ENCODE measurements at places on chromosomes 6 and 20.

- no peak for DNase-seq
Measured at GRCh38 chr20:2178318-2179232, 76.9 kb downstream of the STK35 start.

DNA sequence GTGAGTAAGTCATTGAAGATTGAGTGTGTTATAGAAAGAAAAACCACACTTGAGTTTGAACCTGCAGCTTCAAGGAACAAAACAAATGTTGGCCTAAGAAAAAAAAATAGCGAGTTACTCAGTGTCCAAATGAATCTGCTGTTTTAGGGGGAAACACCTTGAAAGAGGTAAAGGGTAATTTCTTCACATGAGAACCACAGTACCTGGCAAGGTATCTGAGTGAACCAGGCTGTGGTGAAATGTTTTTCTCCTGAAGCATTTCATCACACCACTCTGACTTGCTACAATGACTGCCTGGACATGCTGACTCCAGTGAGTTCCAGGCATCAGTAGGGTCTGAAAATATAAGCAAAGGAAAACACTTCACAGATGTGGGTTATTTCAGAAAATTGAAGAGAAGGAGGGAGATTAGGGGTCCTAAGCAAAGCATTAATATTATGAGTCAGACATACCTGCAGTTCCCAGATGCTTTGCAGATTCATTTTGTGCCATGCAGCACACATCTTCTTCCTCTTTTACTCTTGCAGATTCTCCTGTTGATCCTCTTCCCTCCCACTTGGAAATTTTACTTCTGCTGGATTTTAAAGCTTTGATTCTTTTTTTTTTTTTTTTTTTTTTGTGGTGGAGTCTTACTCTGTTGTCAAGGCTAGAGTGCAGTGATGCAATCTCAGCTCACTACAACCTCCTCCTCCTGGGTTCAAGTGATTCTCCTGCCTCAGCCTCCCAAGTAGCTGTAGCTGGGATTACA lies 206.2 kb upstream of the SGK1 start:
- no peak for DNase-seq

GRCh38 chr6:79525272-79526100 lies 11.7 kb downstream of the LCA5 start:
- DNase-seq, result no peak

DNA sequence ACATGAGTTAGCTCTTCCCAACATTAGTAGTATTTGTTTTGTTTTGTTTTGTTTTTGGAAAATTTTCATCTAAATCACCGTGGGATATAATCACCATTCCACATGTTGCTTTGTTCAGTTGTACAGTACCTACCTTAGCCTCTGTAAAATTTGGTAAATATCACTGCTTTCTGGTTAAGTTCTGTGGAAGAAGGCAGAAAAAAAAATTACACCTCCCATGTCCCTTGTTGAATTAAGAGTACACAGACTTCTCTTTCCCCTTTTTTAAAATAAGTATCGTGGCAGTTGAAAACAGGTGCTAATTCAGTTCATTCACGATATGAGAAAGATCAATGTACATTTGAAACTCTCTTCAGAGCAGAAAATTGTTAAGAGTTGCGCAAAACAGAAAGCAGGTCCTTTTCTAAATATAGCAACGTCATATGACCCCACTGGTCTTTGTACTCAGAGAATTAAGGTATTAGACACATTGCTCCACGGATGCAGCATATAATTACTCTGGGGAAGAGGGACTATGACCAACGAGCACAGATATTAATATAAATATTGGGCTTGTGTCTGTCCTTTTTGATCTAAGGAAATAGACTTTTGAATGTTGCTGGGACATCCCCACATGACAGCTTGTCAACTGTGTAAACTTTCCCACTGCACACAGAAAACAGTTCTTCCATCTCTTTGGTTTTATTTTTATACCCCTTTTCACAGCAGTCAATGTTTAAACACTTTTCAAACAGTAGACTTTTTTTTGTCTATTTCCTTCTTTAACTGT lies 58.6 kb upstream of the ZNF217 start:
- no peak for DNase-seq

DNA sequence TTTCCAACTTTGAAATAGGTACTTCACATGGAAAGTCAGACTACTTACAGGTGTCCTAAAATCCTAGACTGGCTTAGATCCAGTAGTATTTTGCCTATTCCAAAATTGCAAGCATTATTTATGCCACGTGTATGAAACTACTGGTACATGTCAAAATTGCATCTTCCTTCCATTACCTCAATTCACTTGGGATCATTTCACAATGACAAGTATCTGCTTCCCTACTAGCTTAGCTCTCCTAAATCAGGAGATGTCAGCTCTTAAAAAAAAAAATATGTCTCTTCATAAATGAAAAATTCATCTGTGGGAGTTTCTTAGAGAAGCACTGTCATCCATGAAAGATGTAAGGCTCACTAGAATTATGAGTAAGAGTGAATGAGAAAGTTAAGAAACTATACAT lies 466.6 kb upstream of the MANEA start:
- DNase-seq, result no peak

DNA sequence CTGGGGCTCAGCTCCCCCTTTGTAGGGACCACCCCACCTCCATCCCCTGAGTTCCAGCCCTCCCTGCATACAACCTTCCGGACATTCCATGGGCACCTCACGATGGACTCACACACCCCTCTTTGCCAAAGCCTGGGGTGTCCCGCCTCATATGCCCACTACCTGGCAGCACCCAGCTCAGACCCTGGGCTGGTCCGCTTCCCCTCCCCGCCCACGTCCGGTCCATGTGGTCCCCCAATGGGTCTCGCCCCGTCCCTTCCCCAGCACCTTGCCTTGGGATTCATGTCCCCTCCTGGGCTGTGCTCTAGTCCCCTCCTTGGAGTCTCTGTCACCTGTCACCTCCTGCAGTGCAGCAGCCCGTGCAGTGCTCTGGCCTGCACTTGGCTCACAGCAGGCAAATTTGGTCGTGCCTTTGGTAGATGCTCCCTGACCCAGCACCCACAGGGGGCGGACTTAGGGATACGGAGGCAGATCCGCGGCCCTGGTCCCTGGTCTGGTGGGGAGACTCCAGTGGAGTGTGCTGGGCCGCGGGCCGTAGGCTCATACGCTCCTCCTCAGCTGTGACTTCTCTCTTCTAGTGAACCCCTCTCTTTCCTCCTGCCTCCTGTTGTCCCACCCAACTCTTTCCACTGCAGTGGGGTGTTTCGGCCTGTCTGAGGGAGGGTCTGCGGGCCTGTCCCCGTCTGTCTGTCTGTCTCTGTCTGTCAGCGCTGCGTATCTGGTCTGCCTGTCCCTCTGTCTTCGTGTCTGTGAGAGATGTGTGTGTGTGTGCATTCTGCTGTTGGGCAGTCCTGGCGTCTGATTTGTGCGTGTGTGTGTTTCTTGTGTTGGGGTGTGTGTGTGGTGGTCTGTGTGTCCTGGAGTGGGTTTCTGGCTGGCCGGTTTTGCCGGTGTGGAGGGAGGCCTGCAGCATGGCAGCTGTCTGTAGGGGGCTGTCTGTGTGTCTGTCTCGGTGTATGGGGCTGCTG lies 69.5 kb downstream of the SRC start:
- DNase-seq, result no peak

DNA sequence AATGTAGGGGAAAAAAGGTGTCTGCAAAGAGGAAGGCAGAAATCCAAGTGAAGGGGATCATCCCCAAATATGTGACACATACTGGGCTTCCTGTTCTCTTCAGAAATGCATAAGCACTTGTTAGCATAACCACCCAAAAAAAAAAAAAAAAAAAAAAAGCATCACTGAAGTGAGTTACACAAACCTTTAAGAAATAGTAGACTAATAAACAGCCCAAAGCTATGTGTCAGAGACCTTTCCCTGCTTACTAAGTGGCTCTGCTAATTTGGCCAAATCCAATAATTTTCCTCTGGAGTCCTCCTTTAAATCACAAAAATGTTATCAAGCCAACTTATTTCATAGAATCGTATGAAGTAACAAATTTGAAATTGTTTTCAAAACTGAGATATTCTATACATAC lies 7.5 kb upstream of the DST start:
- no peak for DNase-seq

- DNase-seq, result no peak
Measured at GRCh38 chr6:118080547-118080946, 173.5 kb downstream of the SLC35F1 start.

DNA sequence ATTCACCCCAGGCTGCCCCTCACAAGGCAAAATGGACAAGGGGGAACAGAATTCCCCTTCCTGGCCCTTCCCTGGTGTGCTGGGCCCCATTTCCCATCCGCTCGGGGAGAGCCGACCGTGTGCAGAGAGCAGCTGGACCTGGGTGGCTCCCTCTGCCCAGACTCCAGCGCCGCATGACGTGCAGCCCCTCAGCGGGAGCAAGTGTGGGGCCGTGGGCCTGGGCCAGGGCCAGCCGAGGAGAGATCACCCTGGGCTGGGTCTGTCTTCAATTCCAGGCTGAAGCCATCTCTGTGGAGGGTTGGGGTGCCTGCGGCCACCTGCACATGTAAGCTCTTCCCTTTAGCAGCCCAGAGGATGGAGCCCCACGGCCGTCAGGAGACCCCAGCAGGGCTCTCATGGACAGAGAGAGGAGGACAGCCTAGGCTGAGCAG lies 241.8 kb downstream of the TTLL2 start:
- no peak for DNase-seq

GRCh38 chr20:45987108-45987780 lies 15.2 kb upstream of the ZNF335 start:
- DNase-seq, result peak; percentile 60

- DNase-seq, result no peak
Measured at GRCh38 chr6:87590990-87591389, 1.1 kb downstream of the ORC3 start.

GRCh38 chr6:134502614-134503549 lies 185.0 kb upstream of the SGK1 start:
- DNase-seq, result no peak
